ENCODE measurements at places on chromosomes 11 and 22.

GRCh38 chr11:84021291-84021690 lies 735.1 kb upstream of the CCDC90B start:
- DNase-seq, result no peak

- DNase-seq, result no peak
These were observed 155.1 kb downstream of the HIPK3 start for GRCh38 chr11:33412241-33412640.

DNA sequence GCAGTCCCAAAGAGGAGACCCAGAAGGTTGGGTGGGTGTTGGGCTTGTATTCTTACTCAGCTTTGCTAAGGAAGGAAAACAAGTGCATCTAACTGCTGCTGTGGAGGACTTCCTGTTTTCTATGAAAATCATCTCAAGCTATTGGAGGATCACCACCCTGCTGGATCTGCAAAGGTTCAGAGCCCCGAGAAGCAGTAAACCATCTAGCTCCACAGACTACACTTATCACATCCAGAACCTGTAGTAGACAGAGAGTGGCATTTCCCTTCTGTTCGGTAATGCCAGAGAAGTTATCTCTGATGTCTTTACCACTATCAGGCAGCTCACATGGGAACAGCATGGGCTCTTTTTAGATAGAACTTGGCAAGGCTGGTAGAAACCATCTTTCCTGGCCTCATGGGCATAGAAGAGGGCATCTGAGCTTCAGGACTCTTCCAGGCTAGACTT lies 21.7 kb downstream of the KCNJ1 start:
- DNase-seq, result no peak

DNA sequence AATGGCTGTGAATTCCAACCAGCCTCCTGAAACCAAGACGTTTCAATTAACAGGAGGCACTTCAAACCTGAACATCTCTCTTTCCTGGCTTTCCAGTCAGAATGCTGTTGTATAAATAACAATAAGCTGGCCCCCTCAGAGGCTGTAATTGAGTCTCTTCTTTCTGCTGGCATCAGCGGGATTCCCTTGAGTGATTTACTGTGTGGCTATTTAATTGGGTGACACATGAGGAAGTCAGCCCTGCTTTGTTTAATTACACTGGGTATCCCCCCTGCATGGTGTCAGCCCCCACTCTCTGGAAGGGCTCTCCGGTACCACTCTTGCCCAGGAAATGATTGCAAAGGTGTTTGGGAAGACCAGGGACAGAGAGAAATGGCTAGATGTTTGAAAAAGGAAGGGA lies 101.6 kb downstream of the NTM start:
- no peak for DNase-seq

DNA sequence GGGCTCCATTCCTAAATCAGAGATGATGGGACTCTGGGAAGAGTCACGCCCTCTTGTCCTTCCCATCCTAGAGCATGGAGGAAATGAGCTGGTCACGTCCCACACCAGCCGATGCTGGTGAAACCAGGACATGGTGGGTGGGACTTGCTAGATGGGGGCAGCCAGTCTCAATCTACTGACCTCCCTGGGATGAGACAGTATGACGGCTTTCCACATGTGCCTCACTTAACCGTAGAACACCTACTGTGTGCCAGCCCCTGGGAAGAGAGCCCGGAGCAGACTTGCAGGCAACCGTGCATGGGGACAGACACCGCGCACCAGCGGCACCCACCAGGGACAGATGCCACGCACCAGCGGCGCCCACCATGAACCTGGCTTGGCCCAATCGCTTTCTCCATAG lies 3.8 kb downstream of the OSBPL5 start:
- DNase-seq, result no peak

- DNase-seq, result peak; percentile 4
These were observed 5.7 kb upstream of the ACAT1 start for GRCh38 chr11:108115500-108116140.

DNA sequence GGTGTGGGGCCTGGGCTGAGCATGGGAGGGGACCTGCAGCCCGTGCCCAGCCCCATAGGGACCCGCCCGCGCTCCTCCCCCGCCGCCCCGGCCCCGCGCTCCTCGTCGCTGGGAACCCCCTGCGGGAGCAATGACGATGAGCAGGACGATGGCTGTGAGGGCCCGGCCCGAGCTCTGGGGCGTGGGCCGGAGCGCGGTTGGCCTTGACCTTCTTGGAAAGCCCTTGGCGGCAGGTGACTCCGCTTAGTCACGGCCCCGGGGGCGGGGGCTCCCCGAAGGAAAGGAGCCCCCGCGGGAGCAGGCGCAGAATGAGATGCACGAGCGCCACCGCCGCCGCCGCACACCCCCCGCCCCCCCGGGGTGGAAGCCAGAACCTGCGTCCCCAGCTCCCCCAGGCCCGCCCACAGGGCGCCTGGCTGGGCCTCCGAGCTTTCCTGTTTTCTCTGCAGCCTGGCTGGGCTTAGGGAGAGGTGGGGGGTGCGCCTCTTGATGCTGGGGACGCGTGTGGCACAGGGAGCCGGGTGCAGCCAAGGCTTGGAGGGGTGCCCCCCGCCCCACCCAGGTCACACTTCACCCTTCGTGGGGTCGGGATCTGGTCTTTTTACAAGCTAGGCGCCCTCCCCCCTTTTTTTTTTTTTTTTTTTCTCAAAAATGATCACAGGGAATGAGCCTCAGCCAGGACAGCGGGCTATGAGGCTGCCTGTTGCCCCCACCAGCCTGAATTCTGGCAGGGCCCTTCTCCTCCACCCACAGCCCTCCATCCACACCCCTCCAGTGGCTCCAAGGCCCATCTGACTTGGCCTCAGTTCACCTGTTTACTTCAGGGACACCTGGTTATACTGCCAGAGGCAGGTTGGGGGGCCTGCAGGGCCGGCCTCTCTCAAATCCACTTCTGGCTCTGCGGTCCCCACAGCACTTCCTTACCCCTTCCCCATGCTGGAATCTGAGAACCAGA lies 17.9 kb downstream of the CRELD2 start:
- DNase-seq, result peak; percentile 80

- DNase-seq, result no peak
These were observed 92.2 kb downstream of the C11orf91 start for GRCh38 chr11:33608386-33608785.

- no peak for DNase-seq
These were observed 1.9 kb downstream of the GRAMD4 start for GRCh38 chr22:46622081-46622521.

DNA sequence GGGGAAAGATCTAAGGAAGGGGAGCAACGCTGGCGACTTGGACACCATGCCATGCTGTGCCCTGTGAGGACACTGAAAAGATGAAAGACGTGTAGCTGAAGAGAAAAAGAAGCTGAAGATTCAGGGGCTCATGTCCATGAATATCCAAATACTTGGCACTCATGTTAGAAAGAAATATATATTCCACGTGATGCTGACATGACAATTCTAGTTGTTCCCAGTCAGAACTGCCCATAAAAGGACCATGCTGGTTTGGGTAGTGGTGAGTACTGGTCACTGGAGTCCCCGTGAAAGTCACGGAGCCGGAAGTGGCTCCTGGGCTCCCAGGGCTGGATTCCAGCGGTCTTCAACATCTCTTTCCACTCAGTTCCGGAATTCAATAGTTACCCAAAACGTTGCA lies 9.9 kb downstream of the MS4A15 start:
- no peak for DNase-seq

DNA sequence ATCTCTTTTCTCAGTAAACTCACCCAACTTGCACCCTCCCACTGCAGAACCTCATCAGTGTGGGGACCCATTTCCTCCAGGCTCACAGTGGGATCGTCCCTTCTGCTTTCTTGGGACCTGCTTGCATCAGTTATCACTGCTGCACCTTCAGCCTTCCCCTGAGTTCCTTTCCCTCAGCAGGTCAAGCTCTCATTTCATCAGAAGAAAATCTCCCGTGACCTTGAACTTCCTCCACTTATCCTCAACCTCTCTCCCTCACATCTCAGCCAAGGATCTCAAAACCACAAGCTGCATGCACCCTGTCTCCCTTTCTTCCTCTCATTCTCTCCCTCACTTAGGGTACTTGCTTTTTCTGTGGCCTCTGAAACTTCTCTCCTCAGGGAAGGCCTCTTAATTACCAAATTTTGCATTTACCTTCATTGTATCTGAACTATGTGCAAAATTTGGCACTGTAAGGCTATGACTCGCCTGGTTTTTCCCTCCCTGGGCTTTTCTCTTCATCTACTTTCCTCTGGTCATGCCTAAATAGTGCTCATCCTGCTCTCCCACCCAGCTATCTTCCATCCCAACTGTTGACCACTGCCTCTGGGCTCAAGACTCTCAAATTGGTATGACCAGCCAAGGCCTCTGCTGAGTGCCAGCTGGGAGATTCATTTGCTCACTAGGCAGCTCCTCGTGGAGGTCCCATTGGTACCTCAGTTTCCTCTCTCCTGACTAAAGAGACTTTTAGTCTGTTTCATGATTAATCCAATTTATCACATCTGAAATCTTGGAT lies 2.7 kb upstream of the RCE1 start:
- peak; percentile 29 for DNase-seq

DNA sequence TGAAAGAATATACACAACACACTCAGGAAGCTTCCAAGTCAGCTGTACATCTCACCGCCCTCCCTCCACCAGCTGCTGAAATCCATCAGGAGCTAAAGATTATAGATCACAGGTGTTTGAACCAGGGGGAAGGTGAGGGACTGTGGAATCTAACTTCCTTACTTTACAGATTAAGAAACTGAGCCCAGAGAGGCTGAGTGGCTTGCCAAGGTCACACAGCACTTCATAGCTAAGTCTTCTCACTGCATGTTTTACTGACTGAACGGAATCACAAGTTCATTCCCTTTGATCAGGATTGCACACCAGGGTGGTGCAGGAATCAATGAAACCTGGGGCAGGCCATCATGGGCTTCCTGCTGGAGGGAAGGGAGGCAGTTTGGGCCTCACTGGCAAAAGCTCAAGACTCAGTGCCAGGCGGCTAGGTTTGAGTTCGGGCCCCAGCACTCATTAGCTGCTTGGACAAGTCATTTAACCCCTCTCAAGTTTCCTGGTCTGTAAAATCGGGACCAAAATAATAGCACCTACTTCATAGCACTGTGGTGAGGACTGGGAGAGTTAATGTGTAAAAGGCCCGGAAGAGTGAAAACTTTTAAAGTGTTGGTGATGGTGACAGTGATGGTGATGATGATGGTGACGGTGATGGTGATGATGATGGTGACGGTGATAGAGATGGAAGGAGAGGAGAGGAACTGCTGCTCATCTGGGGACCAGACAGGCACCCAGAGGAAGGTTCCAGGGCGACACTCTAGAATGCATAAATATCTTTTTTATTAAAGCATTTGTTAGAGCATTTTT lies 8.2 kb downstream of the CD5 start:
- DNase-seq, result no peak

DNA sequence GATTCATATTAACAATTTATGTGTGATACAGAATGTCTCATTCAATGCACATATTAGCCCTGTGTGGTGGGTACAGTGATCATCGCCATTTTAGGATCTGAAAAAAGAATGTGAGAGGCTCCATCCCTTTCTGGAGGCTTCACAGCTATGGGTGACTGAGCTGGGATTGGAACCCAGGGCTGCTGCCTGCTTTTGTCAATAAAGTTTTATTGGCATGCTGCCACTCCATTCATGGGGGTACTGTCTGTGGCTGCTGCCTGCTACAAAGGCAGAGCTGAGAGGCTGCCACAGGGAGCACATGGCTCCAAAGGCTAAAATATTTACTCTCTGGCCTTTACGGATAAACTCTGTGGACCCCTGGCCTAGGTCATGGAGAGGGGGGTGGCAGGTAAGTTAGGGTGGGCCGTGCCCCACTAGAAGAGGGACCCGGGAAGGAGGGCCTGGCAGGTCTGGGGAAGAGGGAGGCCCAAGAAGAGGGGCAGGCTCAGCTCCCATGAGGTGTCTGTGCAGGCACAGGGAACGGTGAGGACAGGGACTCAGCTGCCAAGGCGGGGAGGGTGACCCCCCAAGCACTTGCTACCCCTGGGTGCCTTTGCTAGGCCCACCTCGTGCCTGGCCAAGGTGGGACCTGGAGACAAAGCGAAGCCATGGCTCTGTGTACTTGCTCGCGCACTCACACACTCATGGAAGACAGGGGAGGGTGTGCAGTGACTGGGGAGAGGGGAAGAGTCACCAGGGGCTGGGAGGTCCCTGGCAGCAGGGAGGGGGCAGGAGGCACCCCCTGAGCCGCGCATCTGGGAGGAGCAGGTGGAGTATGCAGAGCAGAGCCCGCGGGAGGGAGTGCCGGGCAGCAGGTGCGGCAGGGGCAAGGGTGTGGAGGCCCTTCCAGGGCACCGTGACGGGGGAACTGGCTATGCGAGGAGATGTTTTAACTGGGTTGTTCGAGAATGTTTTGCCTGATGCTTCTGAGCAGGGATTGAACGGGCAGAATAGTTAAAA lies 335.3 kb downstream of the CTTN start:
- DNase-seq, result no peak

- no peak for DNase-seq
These were observed 529.4 kb downstream of the TBC1D22A start for GRCh38 chr22:47291565-47292495.

DNA sequence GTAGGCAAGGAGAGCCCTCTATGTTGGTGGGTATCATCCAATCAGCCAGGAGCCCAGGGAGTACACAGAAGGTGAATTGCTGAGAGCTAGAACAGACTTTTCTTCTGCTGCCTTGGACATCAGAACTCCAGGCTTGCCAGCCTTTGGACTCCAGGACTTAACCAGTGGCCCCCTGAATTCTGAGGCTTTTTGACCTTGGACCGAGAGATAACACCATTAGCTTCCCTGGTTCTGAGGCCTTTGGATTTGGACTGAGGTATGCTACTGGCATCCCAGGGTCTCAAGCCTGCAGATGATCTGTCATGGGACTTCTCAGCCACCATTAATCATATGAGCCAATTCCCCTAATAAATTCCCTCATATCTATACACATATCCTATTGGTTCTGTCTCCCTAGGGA lies 21.5 kb downstream of the TCF20 start:
- DNase-seq, result no peak

- no peak for DNase-seq
These were observed 135.5 kb downstream of the PARVA start for GRCh38 chr11:12512826-12513395.

GRCh38 chr22:39962071-39962470 lies 1.9 kb downstream of the TMA7B start:
- no peak for DNase-seq

Measured in OCI-M1 (cell line).